ENCODE measurements at places on chromosomes 11 and 22.

- no peak for DNase-seq
Observed at GRCh38 chr22:38564669-38565068, 5.3 kb downstream of the DMC1 start.

GRCh38 chr11:107593951-107594350 lies 3.0 kb downstream of the ELMOD1 start:
- no peak for DNase-seq

DNA sequence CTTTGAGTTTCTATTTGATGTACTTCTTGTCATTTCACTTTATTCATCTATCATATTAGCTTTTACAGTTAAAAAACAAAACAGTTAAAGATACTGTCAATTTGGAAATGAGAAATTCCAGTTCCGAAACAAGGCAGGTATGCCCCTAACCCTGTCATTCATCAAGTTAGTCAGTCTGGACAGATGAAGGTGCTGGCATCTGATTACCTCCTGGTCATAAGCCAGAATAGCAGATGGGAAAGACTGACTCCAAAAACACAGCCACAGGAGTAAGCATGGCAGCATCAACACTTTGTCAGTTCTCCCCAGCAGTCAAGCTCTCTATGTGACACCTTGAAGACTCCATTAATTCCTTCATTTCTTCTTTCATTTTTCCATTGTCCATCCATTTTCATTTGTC lies 4.3 kb downstream of the LRRC51 start:
- DNase-seq: no peak

DNA sequence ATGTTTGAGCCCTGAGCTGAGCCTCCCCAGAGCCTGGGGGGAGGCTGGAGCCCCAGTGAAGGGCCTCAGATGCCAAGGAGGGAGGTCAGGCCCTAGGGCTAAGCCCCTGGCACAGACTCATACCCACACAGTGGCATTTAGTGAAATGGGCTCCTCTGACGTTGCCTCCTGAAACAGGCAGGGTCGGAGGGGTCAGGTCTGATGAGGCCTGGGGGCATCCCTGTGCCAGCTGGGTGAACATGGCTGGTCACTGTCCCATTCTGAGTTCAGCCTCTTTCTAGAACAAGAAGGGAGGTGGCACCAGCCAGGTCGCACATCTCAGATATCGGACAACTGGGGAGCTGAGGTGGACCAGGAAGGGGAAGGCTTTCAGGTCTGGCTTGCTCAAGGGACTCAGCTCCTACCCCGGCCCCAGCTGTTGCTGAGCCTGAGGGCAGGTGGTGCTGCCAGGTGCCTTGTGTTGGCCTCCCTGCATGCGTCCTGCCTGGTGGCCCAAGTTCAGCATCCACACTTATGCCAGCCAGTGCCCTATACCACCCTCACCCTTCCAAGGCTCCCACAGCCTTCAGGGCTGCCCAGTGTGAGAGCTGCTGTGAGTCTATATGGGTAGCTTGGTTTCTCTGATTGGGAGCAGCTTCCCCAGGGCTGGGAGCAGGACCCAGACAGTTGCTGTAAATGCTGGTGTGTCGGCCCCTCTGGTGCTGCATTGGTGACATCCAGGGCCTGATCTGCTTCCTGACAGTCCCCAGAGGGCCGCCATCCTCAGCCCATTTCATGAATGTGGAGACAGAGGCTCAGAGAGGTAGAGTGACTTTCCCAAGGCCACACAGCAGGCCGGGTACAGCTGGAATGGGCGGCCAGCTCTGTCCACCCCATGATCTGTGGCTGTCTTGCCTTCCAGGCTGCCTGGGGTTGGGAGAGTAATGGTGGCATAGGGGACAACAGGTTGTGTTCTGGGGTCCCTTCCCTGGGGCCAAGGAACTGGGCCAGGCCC lies 32.8 kb upstream of the PPARA start:
- DNase-seq: no peak

DNA sequence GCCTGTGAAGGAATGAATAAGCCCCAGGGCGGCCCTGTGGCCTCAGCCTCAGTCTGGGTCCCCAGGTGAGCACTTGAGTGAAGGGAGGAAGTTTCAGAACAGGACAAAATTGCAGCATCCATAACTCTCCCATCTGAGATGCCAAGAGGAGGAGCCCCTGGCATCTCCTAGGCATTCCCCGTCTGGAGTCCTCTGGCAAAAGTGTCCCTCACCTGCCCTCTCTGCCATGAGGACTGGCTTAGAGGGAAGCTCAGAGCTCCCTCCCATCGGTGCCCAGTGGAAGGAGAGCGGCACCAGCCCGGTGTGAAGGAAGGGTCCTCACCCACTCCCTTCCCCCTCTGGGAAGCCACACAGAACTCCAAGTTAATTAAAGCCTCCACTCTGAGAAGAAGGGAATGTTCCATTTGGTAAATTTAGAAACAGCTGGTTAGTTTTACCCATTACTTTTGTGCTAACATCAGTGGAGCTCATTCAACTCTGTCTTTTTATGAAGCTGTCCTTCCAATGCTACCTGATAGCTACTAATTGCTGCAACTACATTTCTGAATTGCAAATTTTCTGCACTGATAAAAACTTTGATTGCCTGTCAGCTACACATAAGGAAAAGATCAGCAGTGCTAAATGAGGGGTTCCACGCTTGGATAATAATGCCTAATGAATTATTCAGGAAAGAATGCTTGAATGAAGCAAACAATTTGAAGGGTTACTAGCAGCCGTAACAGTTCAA lies 123.3 kb upstream of the RCN1 start:
- no peak for DNase-seq

GRCh38 chr11:111735262-111736116 lies 30.7 kb downstream of the PPP2R1B start:
- no peak for DNase-seq

GRCh38 chr11:92225125-92225567 lies 528 bp downstream of the FAT3 start:
- DNase-seq: no peak

GRCh38 chr11:107858217-107859070 lies at the start of gene SLC35F2:
Gene SLC35F2 (minus strand): TSS chr11:107858787. CDS start chr11:107858767, 20 bp downstream.
- DNase-seq: peak; percentile 59

GRCh38 chr11:30089921-30090320 lies 73.1 kb upstream of the KCNA4 start:
- DNase-seq: no peak

DNA sequence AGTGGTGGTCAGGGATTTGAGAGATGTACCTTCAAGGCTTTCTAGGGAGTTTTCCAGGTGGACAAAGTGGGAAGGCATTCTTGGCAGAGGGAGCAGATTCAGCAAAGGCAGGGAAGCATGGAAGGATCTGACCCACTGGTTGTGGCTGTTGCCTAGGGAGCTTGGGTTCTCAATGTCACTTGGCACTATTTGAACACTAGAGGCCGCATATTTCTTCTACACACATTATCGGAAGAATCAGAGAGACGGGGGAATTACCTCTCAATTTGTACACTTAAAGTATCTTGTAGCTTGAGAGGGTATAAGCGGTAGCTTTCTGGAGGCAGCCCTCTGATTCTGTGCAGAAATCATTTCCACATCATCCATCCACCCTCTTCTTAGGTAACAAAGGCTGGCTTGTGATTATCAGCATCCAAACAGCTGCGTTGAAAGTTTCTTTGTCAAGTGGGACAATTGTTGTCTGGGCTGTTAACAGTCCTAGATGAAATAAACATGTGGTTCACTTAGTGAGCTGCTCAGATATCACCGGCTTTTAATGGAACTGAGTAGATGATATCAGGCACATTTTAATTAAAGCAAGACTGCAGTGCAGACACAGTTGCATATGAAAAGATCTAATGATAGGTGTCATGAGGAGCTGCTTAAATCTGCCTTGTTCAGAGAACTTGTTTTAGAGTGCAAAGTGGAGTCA lies 2.6 kb downstream of the NELL1 start:
- no peak for DNase-seq

- DNase-seq: no peak
Observed at GRCh38 chr11:107549253-107549953, 16.1 kb downstream of the ALKBH8 start.

DNA sequence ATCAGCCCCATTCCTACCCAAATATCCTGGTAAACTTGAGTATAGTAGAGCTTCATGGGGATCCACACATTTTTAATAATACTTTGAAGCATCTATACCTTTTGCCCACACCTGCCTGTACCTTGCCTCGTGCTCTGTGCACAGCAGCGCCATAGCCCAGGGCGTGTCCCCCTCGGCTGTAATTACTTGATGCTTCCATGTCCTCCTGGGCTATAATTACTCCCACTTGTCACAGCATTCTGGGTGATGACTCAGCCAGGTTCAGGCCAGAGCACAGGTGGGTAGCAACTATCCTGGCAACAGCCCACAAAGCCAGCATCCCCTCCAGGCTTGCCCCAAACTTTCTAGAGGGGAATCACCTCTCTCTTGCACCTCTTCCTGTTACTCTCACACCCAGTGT lies 23.7 kb upstream of the SLC36A4 start:
- no peak for DNase-seq

DNA sequence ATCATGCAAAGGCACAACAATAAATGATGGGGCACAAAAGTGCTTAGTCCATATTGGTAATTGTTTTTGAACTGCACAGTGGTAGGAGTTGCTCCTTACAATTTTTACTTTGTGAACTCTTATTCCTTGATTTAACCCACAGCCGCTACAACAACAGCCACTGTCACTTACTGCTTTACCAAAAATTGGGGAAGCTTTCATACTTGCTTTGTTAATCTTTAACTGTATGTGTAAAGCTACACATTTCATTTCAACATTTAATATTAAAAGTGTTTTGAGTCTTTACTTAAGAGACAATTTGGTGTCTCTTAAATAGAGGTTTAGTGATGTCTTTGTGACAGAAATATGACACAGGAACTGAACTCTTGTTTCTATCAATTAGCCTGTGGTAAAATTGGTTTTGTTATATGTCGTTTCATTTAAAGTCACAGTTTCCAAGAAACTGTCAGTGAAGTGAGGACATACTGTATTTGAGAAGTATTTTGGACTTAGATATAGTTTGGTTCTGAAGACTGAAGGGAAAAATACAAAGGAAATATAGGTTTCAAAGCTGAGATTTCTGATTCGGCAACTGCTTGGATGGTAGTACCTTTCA lies 6.5 kb upstream of the IL18BP start:
- DNase-seq: no peak

- no peak for DNase-seq
Observed at GRCh38 chr11:15591112-15591537, 476.4 kb downstream of the INSC start.

DNA sequence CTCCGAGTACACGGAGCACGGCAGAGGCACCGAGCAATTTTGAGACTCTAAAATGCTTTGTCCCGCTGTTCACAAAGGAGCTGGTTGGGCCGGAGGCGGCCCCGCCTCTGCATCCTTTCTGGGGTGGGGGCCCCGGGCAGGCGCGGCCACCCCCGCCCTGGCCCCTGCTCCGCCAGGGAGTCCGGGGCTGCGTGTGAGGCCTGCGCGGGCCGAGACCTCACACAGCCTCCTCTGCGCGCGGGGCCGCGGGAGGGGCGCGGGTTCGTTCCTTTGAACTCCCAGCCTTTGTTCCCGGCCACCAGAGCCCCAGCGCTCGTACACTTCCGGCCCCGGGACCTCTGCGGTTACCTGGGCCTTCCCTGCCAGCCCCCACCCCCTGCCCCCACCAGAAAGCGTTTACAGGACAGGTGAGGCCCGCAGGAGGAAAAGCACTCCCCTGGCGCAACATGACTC lies 1.6 kb downstream of the FGF19 start:
- DNase-seq: no peak

GRCh38 chr22:22535662-22536061 lies 15.6 kb upstream of the ZNF280A start:
- DNase-seq: no peak

DNA sequence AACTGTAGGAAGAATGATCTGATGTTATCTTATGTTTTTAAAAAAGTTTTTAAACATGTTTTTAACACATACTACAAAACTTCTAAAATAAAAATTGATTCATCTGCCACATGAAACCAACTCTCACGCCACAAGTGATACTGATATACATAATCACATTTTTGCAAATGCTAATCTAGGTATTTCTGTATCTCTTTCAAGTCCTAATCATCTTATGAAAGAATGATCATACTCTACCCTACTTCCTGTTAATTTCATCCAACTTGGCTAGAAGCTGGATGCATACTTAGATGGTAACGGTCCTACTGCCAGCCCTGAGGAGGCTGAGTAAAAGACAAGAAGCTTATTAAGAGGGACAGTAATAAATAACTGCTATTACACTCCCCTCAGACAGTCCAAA lies 19.2 kb downstream of the THAP12 start:
- DNase-seq: no peak

GRCh38 chr11:43789700-43790443 lies 90.8 kb upstream of the ALKBH3 start:
- DNase-seq: no peak

DNA sequence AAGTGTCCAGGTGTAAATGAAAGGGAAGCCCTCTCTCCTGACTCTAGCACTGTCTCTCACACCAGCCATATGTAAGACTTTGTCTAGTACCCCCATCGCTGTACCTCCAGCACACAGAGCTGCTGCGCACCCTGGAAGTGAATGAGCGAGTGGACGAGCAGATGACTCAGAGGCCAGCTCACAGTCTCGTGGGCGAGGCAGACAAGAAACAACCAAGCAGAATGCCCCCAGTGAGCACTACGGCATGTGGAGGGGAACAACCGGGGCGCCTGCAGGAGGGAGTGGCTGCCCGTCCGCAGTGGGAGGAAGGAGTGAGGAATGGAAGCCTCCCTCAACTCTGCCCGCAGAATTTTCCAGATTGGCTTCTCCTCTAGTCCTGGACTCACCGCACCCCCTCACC lies 46.4 kb downstream of the MCM5 start:
- no peak for DNase-seq

All from stimulated activated CD4-positive, alpha-beta T cell treated with anti-CD3 and anti-CD28 coated beads, Interleukin-1b, Interleukin-23, amount 100 ng/mL, for 24 hours (primary cell).